Immature natural killer cell (primary cell): ENCODE measurements at places on chromosomes 7 and 10.

DNA sequence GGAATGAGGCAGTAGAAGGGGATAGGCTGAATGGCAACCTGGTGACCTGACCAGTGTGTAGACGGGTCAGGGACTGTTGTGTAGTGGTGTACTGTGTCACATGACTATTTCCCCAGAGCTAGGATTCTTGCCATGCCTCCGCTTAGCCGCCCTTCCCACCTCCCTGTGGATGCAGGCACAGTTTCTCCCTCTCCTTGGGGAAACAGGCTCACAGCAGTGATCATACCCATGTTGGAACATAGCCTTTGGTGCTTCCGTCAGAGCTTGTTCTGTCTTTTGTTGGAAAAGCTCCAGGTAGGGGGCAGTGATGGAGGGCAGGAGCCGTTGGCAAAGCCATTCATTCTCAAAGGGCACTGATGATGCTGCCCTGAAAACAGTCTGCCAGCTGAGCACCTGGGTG is 44.3 kb downstream of the OGDH start:
- no peaks in the 10 kb centered on the region for H3K4me1 ChIP-seq
- no peaks in the 10 kb centered on the region for H3K27me3 ChIP-seq
- no peak for DNase-seq
- no peak overlapping the region for H3K4me3 ChIP-seq
- peaks cover 9% of the 10 kb centered on the region for H3K36me3 ChIP-seq

- H3K4me1 ChIP-seq = peaks cover 89% of the 10 kb centered on the region
- DNase-seq = no peak
Observed at GRCh38 chr10:70589762-70590654, 12.5 kb downstream of the PRF1 start.

DNA sequence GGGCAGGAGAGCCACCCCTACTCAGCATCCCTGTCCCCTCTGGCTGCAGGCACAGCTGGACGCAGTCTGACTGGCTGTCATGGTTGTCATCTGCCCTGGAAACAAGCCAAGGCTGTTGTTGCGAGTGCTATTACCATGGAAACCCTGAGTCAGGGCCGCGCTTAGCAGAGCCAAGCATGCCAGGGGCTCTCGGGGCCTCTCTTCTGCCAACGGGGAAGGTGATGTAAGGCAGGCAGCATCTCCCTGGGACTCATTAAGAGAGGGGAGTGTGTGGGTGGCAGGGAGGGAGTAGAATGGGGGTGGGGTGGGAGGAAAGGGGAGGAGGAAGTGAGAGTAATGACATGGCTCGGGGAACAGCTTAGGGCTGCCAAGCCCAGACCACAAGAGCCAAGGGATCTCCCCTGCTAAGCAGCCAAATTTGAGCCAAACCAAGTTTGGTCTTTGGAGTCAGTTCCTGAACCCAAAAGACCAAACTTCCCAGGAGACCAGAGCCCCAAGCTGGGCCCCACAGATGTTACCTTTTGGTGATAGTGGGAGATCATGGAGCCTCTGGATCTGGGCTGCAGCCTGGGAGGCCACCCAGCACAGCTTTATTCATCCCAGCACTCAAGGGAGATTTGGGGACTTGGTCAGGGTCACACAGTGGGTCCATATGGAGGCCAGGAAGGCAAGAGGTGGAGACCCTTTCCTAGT is 67.6 kb downstream of the TMEM130 start:
- H3K4me1 ChIP-seq = no peaks in the 10 kb centered on the region
- no peaks in the 10 kb centered on the region for H3K36me3 ChIP-seq
- H3K27ac ChIP-seq = no peak overlapping the region
- H3K27me3 ChIP-seq = peaks cover 5% of the 10 kb centered on the region

GRCh38 chr10:43380610-43381222 is 9.3 kb downstream of the FXYD4 start:
- peaks cover 1% of the 10 kb centered on the region for H3K4me1 ChIP-seq
- no peaks in the 10 kb centered on the region for H3K27me3 ChIP-seq
- no peaks in the 10 kb centered on the region for H3K36me3 ChIP-seq
- peak overlapping the region; percentile 40 for H3K27ac ChIP-seq

DNA sequence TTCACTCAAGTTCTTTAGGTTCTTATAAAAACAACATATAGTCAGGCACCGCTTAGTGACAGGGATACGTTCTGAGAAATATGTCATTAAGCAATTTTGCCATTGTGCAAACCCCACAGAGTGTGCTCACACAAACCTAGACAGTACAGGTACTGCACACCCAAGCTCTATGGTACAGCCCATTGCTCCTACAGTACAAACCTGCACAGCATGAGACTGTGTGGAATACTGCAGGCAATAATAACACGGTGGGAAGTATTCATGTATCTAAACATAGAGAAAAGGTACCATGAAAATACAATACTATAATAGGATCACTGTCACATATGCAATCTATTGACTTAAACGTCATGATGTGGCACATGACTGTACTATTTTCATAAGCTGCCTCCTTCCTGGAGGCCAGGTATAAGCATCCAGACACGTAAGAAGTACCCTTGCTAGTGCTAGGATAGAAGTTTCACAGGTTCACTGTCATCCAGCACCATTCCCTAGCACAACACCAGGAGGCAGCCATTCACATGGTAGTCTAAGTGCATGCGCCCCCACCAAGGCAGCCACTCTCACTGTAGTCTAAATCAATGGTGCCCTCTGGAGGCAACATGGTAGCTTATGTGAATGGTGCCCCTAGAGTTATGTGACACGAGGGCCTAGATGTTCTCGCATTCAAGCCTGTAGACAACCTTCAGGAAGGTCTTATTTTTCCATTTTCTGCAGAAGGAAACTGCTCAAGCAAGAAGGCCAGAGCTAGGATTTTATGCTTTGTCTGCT is 98.5 kb downstream of the ARHGAP22 start:
- H3K36me3 ChIP-seq = no peaks in the 10 kb centered on the region
- peaks cover 2% of the 10 kb centered on the region for H3K27me3 ChIP-seq
- no peak overlapping the region for H3K27ac ChIP-seq
- H3K4me3 ChIP-seq = no peak overlapping the region

DNA sequence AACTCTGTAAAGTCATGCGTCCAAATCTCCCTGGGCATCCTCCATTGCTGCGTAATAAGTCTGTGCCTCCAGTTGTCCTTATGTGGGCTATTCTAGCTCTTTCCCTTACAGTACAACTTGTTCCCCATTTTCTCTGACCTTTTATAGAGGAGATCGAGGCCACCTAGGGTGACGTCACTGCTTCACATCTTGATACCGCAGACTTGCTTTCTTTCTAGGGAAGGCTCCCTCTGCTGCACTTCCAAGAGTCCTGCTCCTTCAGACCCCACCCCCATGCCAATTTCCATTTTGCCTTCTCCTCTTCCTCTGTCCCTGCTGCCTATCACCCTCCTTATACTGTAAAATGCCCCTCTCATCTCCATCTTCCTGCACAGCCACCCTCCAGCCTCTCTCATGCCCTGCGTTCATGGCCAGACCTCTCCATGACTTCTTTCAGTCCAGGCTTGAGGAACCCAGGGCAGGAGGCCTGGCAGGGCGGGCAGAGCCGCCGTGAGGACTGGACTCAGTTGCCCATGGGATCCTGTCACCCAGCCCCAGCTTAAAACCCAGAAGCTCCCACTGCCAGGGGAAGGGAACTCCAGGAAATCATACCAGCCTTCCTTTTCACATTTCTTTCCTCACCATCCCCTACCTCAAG is 57.5 kb downstream of the CAMK1D start:
- DNase-seq = no peak
- peaks cover 2% of the 10 kb centered on the region for H3K27me3 ChIP-seq

GRCh38 chr7:87853237-87853864 is 22.8 kb downstream of the SLC25A40 start:
- H3K4me1 ChIP-seq = peaks cover 18% of the 10 kb centered on the region
- no peak overlapping the region for H3K4me3 ChIP-seq
- H3K27me3 ChIP-seq = no peaks in the 10 kb centered on the region
- H3K36me3 ChIP-seq = peaks cover 20% of the 10 kb centered on the region
- no peak for DNase-seq
- peak overlapping the region; percentile 41 for H3K27ac ChIP-seq

DNA sequence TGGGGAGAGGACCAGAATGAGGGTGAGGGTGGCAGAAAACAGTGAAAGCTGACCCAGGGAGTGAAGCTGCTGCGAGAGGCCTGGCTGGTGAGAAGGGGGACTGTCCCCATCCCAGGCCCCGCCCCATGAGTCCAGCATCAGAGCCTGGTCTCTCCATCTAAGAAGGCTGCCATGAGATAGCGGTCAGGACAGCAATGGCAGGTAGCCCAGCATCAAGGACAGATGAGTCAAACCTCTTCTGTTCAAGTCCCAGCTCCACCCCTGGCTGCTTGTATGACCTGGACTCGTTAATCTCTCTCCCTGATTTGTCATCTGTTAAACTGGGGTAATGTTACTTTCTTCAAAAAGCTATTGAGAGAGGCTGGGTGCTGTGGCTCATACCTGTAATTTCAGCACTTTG is 22.2 kb downstream of the GPNMB start:
- peaks cover 2% of the 10 kb centered on the region for H3K4me1 ChIP-seq
- no peaks in the 10 kb centered on the region for H3K36me3 ChIP-seq
- no peak overlapping the region for H3K27ac ChIP-seq
- H3K27me3 ChIP-seq = no peaks in the 10 kb centered on the region
- H3K4me3 ChIP-seq = no peak overlapping the region

- DNase-seq = no peak
- no peak overlapping the region for H3K27ac ChIP-seq
- H3K27me3 ChIP-seq = peaks cover 3% of the 10 kb centered on the region
Observed at GRCh38 chr10:70771311-70772194, 13.6 kb downstream of the TBATA start.

DNA sequence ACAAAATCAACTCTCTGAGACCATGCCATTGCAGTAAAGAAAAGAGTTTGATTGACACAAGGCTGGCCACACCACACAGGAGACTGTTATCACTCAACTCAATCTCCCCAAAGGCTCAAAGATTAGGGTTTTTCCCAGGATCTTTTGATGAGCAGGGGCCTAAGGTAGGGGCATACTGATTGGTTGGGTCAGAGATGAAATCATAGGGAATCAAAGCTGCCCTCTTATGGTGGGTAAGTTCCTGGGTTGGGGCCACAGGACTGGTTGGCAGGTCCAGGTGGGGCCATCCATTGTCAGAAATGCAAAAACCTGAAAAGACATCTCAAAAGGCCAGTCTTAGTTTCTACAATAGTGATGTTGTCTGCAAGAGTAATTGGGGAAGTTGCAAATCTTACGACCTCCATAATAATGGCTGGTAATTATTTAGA is 91.6 kb downstream of the AKR1D1 start:
- peaks cover 8% of the 10 kb centered on the region for H3K36me3 ChIP-seq
- peaks cover 8% of the 10 kb centered on the region for H3K27me3 ChIP-seq
- no peak overlapping the region for H3K4me3 ChIP-seq
- no peak overlapping the region for H3K27ac ChIP-seq
- peaks cover 6% of the 10 kb centered on the region for H3K4me1 ChIP-seq

GRCh38 chr10:24209946-24210491 is 1.1 kb downstream of the KIAA1217 start:
- no peaks in the 10 kb centered on the region for H3K36me3 ChIP-seq

GRCh38 chr10:132187430-132188138 is 836 bp downstream of the DPYSL4 start:
- no peaks in the 10 kb centered on the region for H3K36me3 ChIP-seq
- peaks cover 14% of the 10 kb centered on the region for H3K27me3 ChIP-seq
- no peak overlapping the region for H3K27ac ChIP-seq
- H3K4me1 ChIP-seq = peaks cover 6% of the 10 kb centered on the region

GRCh38 chr10:59595593-59595992 is 114.1 kb downstream of the SLC16A9 start:
- H3K4me1 ChIP-seq = no peaks in the 10 kb centered on the region
- H3K36me3 ChIP-seq = no peaks in the 10 kb centered on the region
- DNase-seq = no peak
- H3K27me3 ChIP-seq = peaks cover 3% of the 10 kb centered on the region

DNA sequence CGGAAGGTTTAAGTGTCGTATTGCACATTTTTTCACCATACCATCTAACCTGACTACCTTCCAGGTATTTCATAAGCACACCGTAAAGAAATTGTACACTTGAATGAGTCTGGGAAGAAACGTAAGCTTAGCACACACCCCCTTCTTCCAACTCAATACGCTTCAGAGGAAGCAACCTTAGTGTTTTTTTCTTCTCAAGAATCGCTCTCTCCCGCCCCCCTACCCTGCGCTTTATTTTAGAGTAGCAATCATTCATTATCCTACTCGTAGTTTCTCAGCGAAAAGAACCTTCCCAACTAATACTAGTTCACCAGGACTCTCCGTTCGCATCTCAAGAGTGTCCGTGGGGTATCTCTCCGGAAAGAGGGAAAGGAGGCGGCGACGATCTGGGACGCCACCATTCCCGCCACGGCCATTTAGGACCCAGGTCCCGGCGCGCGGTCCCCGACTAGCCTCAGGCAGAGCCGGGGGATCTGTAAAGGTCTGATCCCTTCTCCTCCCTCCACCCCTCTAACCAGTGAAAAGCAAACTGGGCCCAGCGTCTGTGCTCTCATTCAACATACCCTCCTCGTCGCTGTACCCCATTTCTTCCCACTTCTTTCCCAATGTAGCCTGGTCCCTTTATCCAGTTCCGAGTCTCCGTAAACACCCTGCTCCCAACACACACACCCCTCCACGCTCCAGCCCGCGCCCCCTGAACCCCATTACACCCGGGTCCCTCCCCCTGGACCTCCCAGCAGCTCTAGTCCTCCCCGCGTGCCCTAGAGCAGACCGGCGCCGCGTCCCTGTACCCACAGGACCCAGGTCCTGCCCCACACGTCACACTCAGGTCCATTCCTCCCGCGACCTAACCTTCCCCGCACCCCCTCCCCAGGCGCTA is 16.0 kb downstream of the MYOZ1 start:
- H3K27me3 ChIP-seq = peaks cover 1% of the 10 kb centered on the region
- DNase-seq = no peak
- peak overlapping the region; percentile 100 for H3K27ac ChIP-seq
- peaks cover 27% of the 10 kb centered on the region for H3K4me1 ChIP-seq
- H3K4me3 ChIP-seq = peak overlapping the region; percentile 97

GRCh38 chr7:151853896-151854719 is 22.8 kb downstream of the PRKAG2 start:
- DNase-seq = no peak
- H3K4me1 ChIP-seq = peaks cover 54% of the 10 kb centered on the region
- H3K36me3 ChIP-seq = no peaks in the 10 kb centered on the region
- H3K27me3 ChIP-seq = peaks cover 5% of the 10 kb centered on the region
- H3K4me3 ChIP-seq = no peak overlapping the region

DNA sequence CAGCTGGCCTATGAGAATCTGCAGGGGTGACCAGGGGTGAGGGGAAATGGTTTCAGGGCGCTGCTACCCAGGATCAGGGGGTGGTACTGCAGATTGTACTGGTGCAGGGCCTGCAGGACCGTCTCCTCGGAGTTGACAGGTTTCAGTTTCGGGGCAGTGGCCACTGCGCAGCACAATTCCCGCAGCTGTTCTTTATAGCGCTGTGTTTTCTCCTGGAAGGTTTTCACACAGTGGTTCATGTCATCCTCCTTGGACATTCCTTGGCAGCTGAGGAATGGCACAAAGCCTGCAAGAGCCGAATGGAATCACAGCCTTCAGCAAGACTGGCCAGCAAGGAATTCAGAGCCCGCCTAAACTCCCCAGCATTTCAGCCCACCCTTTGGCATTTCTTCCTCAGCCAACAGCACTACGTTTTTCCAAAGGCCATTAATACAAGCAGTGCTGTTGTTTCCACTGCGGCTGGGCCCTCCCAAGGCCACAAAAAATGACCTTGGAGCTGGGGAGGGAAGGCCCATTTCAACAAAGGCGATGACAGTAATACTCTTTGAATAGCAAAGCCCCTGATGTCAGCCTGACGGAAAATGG is 44.9 kb downstream of the PNLIPRP2 start:
- no peaks in the 10 kb centered on the region for H3K4me1 ChIP-seq
- DNase-seq = no peak
- no peak overlapping the region for H3K4me3 ChIP-seq
- no peaks in the 10 kb centered on the region for H3K36me3 ChIP-seq
- H3K27ac ChIP-seq = no peak overlapping the region

- peaks cover 3% of the 10 kb centered on the region for H3K36me3 ChIP-seq
- no peak for DNase-seq
- no peak overlapping the region for H3K27ac ChIP-seq
- no peak overlapping the region for H3K4me3 ChIP-seq
- no peaks in the 10 kb centered on the region for H3K4me1 ChIP-seq
- peaks cover 2% of the 10 kb centered on the region for H3K27me3 ChIP-seq
Observed at GRCh38 chr10:74297389-74298080, 146.5 kb downstream of the ADK start.
